ENCODE measurements at places on chromosomes 1 and 21. TPM values are rescaled to one million over a fixed set of nuclear protein-coding genes. Genes with fewer than 3 reads are reported as not detected.
A peak's percentile ranks its signal among the peaks of the same experiment; 100 is the strongest.

DNA sequence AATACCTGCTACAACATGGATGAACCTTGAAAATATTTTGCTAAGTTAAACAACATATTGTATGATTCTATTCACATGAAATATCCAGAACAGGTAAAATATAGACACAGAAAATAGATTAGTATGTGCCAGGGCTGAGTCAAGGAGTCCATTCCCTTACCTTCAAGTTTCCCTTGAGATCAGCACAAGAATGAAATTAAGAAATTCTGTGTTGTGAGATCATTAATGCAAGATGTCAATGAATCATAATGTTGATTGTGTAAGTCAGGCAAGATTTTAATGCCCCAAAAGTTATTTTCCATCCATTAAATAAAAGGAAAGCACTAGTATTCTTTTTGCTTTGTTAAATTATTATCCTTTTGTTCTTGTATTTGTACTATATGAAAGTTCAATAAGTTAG is 139.4 kb downstream of the MRPL39 start:
- peak; percentile 35 for DNase-seq

GRCh38 chr1:54800899-54801759 is at the start of gene TTC22:
Gene TTC22, minus strand, starts transcription at chr1:54801323. Its CDS starts 160 bp downstream, at chr1:54801163.
- peak; percentile 71 for DNase-seq

Gene IFI44
- 7.7 TPM for total RNA-seq

GRCh38 chr1:221308534-221309511 is 429.6 kb downstream of the HLX start:
- no peak for DNase-seq

Gene DISC1
- total RNA-seq = 2.1 TPM

- DNase-seq = no peak
Observed at GRCh38 chr1:111649227-111649626, 29.6 kb downstream of the RAP1A start.

Gene LMX1A
- not detected for total RNA-seq

- DNase-seq = no peak
Observed at GRCh38 chr1:80066060-80066459, 1059.5 kb upstream of the ADGRL4 start.

Gene OLIG2
- not detected for total RNA-seq

GRCh38 chr21:45145146-45145545 is 70.8 kb downstream of the ADARB1 start:
- no peak for DNase-seq

DNA sequence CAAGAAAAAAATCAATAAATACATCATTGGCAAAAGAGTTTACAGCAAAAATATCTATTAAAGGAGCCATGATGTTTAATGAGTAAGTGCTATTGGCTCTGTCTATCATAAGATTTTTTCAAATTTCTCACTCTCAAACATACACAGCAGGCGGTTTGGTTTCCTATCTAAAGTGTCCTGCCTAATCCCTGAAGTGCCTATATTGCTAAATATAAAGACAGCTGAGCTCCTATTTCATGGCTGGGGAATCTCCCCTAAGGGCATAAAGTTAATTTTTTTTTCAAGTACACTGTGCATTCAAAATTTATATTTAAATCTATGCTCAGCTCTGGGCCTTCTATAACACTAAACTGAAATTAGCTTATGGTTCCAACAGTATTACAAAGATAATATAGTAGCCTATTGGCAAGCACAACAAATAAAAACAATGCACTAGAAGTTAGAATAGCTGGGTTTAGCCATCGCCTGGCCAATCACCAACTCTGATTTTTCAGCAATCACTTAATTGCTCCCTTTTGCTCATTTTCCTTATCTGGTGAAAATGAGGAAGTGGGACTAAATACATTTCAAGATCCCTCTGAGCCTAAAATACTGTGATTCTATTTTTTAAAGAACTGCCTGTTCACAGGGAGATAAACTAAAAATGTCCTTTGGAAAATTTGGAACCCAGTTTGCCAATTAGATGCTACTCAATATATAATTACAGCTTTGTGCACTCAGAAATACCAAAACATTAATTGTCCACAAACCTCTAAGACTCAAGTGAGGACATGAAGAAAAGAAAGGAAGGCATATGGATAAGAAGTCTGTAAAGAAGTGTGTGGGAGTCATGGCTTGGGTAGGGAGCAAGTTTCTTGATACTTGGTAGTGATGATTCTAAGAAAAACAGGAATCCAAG is 62.5 kb downstream of the WDR64 start:
- peak; percentile 55 for DNase-seq

GRCh38 chr1:78624035-78624434 is 3.8 kb downstream of the IFI44L start:
- no peak for DNase-seq

DNA sequence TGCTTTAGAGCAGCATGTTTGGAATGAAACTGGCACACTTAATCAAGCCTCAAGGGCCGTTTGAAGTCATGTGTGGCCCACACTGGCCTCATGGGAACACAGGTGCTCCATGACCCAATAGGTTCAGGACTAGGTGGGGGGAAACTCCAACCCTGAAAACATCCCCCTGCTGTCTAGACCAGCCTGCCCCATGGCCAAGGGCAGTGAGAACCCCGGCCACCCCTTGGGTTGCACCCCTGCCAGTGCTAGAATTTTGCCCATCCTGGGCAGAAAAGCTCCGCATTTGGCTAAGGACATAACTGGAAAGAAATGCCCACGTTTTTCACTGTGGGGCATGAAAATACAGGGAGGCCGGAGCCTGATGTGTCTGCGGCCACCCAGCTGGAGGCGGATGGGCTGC is 6.1 kb upstream of the PTGER3 start:
- peak; percentile 11 for DNase-seq

- DNase-seq = peak; percentile 34
Observed at GRCh38 chr1:64112281-64112680, 91.1 kb upstream of the UBE2U start.

Gene NPL
- 6.2 TPM for total RNA-seq

GRCh38 chr1:185249563-185249962 is 67.5 kb downstream of the IVNS1ABP start:
- DNase-seq = no peak

- DNase-seq = peak; percentile 63
Observed at GRCh38 chr1:243568793-243569192, 281.2 kb downstream of the AKT3 start.

DNA sequence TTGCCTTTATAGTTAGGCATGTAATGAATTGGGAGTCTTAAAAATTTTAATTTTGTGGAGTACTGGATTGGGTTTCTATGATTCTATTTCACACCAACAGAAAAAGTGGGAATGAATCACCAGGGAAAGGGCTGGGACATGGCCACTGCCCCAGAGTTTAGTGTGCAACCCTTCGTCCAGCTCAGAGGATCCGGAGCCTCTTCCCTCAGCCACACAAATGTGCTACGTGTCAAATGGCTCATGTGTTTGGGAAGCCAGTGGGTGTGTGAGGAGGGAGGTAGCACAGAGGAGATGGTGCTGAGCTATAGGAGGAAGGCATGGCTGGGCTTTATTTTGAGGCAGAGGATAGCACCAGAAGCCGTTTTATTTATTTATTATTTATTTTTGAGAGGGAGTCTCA is 247.3 kb downstream of the SIPA1L2 start:
- peak; percentile 21 for DNase-seq

DNA sequence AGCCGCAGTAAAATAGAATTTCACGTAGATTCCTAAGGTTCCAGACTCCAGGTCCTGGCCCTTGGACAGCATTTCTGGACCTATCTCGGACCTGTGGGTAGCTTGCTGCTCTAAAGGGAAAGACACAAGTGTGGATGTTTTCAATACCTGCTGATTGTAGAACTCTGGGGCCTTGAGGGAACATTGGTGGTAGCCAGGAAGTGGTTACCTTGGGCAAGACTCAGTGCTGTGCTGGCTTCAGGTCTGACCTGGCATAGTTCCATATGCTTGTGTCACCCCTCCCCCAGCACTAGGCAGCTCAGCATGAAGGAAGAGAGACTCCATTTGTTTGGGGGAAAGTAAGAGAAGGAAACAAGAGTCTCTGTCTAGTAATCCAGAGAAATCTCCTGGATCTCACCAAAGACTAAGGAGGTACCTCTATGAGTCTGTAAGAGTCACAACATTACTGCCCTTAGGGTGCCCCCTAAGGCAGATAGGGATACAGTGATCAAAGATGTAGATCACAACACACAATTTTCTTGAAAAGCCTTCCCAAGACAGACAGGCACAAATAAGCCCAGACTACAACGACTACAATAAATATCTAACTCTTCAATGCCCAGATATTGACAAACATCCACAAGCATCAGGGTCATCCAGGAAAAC is 398.8 kb downstream of the TGFB2 start:
- peak; percentile 56 for DNase-seq

DNA sequence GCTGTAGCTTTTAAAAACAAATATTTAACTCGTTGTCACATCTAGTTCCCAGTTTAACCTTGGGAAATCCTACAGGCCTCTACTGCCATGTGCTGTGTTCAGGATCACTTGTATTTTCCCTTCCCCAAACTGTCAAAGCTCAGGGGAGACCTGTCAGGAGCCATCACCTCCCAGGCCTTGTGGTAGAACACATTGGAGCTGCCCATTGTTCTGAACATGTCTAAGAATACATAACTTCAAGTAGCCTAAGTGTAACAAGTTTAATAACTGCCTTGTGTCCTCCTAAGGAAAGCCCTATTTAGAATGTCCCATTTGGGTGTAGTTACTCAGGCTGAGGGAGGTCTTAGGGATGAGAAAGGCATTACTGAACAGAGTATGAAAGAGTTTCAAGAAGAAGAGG is 28.6 kb upstream of the PIGC start:
- DNase-seq = no peak

DNA sequence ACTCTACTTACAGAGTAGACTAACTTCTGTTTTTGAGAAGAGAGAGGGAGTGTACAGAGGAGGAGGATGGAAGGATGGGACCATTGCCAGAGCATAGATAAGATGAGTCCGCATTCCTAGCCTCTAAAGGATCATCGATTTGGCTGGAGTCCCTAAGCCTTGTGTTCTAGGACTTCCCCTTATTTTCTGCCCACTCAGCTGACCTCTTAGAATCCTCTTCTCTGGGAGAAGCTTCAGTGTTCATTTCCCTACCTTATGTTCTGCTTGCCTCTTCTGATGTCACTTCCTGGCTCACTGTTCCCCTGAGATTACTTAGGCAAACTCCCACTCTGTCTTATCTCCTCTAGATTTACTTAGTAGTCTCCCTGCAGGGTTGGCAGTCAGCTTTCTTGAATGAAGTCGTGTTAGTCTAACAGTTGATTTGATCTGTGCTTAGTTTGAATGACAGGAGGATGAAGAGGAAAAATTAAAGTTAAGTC is 156.7 kb downstream of the SYT2 start:
- DNase-seq = no peak

Gene LEFTY2
- total RNA-seq = not detected

DNA sequence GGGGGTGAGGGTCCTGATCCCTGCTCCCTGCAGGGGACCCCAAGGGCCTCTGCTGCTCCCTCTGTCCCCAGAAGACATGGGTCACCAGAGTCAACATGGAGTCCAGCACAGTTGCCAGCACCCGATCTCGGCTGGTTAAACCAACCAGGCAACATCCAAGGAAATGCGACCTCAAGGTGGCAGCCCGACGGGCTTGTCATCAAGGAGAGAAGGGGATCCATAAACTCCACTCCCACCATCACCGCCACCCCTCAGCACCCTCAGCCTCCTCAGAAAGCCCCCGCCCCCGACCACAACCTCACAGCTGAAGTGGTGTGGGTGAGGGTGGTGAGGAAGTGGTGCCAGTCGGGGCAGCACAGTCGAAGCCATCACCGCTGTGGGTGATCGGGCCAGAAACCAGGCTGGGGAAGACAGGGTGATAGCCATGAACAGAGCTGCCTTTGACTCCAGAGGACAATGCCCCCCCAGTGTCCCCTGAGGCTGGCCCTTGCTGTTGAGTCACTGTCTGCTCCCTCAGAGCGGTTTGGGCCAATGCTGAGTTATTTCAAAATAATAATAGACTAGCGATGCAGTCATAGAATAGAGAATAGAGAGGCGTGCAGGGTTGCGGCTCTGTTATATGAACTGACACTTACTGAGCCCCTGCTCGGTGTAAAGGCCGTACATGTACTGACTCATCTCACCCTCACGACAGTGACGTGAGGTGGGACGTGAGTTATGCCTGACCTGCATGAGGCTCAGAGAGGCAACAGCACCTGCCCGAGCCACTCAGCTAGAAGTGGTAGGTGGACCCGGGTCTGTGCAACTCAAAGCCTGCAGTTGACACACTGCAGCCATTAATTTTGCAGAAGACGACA is 88.7 kb upstream of the IFFO2 start:
- DNase-seq = no peak

DNA sequence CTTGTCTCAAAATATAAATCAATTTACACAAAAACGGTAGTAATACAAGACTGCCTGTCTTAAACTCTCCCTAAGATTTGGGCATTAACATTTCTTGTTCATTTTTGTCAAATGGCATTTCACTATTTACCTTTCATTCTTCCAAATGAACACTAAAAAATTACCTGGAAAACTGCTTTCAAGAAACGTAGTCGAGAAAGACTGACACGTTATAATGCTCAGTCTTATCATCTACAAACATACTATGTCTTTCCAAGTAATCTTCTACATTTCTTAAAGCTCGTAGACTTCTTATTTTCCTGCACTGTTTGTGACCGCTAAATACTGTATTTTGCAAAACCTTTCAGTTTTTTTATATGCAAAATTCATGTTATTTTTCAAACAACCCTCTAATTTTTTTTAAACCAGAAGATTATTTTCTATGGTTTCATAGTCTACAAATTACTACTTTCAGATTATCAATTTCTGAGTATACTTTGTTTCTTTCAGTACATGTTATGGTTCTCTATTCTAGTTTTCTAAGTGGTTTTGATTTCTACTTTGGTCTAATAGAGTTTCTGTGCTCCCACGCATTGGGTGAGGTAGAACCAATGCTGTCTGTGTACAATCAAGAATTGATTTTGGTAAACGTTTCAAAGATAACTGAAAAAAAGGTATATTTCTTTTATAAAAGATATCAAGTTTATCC is 336.4 kb downstream of the SMYD3 start:
- DNase-seq = no peak

- DNase-seq = no peak
Observed at GRCh38 chr21:36156815-36157670, at the start of gene DOP1B. Gene DOP1B, plus strand, starts transcription at chr21:36156824. Its CDS starts 7,910 bp downstream, at chr21:36164734.

Gene LIPI
- not detected for total RNA-seq

DNA sequence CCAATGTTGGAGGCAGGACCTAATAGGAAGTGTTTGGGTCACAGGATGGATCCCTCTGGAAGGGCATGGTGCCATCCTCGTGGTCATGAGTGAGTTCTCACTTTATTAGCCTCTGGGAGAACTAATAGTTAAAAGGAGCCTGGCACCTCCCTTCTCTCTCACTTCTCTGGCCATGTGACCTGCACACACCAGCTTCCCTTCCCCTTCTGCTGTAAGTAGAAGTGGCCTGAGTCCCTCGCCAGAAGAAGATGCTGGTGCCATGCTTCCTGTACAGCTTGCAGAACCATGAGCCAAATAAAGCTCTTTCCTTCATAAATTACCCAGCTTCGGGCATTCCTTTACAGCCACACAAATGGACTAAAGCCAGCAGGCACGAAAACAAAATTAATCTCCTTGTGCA is 23.6 kb downstream of the ACOT7 start:
- no peak for DNase-seq

DNA sequence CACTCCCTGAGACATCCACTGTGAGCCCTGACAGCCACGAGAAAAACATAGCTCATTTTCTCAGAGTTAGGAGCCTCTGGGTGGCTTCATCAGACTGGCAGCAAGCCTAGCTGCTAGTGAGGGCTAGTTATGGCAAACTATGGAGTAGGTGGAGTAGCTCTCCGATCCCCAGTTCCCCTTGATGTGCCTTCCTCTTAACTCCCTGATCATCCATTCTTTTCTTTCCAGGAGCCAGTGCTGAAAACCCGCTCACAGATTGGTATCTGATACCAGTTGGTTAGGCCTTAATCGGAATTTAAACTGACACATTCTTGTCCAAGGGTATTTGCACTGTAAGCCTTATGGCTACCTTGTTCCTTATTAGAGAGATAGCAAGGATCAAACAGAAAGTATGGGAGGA is 31.4 kb upstream of the PAXBP1 start:
- DNase-seq = no peak

GRCh38 chr1:188949701-188950100 is 1528.0 kb downstream of the BRINP3 start:
- no peak for DNase-seq

Data from MCF 10A (cell line).